ENCODE measurements at places on chromosomes 16 and 17.

- DNase-seq: no peak
These were observed 134.2 kb downstream of the ABCC1 start for GRCh38 chr16:16083421-16084156.

DNA sequence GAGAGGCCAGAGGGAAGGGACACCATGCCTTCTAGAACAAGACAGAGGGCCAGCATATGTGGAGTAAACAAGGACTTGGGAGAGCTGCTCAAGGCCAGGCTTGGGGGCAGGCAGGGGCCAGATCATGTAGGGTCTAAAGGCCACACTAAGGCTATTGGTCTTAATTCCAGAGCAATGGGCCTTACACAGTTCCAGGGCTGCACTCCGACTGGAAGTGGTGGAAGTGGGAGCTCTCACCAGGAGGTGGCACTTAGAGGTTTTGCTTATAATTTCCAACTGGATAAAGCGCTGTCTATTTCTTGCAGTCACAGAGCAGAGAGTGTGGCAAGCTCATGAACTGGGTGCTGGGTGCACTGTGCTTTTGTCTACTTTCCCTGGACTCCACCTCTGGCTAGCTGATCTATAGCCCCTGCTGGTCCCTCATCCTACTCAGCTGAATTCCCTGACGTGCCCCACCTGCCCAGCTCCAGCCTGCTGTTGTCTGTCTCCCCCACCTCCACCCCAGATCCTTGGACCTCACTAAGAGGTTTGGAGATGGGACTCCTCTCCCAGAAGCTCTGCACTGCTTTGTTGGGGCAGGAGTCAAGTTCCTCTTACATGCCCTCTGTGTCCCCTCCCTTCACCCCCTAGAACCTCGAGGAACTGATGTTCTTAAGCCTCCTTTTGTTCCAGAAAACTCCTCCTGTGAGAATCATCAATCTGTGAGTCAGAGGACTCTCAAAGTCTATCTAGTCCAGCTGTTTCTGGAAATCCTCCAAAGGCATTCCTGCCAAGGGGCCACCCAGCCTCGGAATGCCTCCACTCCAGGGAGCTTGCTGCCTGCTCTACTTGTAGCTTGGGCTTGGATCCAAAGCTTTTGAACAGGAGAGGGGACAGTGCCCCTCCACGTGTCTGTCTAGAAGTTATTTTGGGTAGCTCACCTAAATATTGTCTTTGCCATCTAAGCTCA, 48.1 kb upstream of the KSR1 start:
- no peak for DNase-seq

GRCh38 chr17:78133179-78133951, 2.8 kb downstream of the TMC8 start:
- DNase-seq: no peak

DNA sequence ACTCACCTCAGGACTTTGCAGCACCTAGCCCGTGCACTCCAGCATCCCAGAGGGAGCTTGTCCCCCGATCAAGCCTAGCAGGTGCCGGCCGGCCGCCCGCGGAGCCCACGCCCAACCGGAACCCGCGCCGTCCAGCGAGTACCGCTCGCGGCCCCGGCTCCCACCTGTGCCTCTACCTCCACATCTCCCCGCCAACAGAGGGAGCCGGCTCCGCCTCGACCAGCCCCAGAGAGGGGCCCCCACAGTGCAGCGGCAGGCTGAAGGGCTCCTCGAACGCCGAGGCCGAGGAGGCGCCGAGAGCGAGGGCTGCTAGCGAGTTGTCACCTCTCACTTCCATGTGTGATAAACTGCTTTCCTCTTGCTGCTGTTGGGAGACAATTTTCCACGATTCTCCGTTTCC, 41.1 kb upstream of the DHRS7B start:
- DNase-seq: no peak

DNA sequence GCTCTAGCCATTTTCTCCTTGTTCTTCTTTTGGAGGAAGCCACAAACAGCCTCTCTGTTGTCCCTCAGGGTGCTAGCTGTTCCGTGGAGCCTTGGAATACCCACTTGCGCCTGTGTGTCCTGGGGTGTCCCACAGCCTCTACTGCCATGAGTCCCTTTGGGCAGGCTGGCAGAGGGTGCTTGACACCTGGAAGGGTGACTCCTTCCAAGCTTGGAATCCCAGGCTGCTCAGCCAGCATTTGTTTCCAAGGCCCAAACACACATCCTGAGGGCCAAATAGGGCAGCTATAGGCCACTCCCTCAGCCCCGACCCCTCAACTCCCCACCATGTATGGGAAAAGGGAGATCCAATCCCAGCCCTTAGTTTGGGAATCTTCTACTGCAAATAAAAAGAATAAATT, 14.9 kb downstream of the ZNHIT3 start:
- DNase-seq: no peak

DNA sequence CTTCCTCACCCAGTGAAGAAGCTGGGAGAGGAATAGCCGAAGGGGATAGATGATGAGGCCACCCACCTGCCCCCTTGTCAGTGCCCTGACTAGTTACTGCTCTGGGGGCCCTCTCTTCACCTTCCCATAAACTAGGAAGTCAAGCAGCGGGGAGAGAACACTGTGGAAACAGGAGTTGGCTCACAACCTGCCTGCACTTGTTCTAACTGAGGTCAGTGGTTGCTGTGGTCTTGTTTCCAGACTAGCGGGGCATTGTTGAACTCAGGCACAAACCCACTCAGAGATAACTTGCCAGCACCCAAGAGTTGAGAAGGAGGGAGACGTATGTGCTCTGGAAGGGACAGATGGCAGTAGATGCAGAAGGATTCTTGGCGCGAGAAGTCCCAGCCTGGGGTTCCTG, 48.6 kb upstream of the DDX52 start:
- no peak for DNase-seq

DNA sequence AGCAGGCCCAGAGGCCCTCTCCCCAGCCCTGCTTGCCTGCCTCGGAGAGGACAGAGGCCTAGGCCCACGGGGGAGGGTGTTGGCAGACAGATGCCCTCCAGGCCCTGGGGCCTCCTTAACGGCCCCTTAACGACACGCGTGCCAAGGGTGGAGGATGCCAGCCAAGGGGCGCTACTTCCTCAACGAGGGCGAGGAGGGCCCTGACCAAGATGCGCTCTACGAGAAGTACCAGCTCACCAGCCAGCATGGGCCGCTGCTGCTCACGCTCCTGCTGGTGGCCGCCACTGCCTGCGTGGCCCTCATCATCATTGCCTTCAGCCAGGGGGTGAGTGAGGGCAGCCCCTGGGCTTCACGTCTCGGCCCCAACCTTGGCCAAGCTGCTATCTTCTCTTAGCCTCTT, 21.7 kb downstream of the ADCY7 start:
- DNase-seq: no peak

DNA sequence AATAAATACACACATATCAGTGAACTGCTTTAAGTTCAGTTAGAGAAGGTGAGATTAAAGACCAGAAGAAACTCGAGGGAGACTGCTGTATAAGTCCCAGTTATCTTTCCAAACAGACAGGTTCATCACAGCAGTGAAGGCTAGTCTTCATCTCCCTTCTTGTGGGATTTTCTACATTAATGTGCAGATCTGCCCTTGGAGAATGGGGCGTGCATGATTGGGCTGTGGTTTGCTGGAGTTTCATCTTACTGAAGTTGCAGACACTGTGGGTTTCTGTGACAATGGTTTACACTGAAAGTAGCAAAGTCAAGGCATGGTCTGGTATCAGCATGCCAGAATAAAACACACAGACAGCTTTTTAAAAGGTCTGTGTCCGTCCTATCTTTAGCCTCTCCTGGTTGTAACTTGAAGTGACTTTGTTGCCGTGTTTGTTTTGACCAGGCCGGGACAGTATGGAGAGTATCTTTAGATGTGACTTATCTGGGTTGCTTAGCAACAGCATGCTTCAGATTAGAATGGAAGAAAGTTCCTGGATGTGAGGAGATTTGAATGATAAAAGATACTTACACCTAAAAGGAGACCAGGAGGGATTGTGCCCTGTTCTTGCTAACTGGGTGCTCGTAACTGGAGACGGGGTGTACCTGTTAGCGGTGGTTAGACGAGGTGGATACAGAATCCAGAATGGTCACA, 16.1 kb downstream of the NAA60 start:
- DNase-seq: no peak

DNA sequence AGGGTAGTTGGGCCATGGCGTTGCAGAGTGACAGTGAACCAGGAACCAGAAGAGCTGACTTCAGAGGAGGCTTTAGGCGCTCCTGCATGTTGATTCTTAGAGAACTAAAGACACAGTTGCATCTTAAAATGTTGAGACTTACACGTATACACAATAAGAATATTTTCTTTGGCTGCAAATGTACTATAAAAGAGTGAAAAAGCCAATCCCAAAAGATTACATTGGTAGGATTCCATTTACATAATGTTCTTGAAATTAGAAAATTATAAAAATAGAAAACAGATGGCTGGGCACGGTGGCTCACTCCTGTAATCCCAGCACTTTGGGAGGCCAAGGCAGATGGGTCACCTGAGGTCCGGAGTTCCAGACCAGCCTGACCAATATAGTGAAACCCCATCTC, 738.8 kb downstream of the WWOX start:
- peak; percentile 26 for DNase-seq

DNA sequence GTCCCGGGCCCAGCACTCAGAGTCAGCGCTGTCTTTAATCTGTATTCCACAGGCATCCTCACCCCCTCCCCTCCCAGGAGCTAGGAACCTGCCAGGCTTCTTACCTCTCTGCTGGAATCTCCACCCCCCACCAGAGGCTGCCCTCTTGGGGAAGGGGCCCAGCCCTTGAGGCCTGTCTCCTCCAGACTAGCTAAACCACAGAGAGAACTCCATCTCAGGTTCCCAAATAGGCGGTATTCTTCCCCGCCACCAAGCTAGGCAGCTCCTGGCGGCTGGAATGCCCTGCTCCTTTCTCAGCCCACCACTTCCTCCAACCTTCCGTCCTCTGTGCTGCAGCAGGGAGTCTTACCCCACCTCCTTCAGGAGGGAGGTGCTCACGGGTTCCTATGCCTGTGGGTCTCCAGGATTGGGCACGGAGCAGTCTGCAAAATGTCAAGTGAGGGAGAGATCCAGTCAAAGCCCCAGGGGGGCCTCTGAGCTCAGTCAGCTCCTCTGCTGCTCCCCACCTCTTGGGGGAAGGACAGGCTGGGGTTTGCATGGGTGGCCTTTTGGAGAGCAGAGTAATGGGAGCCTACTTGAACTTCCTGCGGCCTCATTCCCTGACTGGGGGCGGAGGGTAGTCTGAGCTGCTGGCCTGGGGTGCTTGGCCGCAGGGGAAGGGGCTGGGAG, 55.7 kb downstream of the SREBF1 start:
- DNase-seq: no peak

DNA sequence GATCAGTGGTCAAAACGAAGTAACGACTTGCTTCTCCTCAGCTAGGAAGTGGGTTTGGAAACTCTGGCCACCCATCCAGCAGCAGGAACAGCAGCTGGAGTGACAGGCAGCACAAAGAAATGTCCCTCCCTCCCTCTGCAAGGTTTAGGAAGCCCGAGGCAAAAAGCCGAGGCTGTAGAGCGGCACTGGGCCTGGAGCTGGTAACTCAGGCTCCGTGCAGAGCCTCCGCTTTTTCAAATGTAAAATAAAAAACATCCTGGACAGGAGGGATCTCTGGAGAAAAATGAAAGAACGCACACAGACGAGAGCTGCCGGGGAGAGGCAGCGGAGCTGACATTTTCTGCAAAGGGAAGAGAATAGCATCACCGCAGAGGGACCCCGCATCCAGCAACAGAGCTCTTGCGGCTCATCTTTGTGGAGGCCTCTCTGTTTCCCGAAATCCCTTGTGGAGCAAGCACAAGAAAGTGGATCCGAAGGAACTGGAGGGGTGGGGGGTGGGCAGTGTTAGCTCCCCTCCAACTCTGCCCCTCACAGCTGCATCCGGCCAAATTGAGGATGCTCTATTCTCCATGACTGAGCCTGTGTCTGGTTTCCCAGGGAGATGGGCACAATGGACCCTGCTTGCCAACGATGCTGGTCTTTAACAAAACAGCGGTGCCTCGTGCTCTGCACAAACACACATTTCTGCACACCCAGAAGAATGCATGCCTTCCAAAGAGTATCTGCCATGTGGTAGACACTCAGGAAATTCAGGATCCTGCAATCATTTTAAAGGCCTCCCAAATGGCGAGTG, 335.5 kb upstream of the ZFHX3 start:
- peak; percentile 7 for DNase-seq

- no peak for DNase-seq
These were observed 26.8 kb downstream of the GAS7 start for GRCh38 chr17:10171581-10171981.

DNA sequence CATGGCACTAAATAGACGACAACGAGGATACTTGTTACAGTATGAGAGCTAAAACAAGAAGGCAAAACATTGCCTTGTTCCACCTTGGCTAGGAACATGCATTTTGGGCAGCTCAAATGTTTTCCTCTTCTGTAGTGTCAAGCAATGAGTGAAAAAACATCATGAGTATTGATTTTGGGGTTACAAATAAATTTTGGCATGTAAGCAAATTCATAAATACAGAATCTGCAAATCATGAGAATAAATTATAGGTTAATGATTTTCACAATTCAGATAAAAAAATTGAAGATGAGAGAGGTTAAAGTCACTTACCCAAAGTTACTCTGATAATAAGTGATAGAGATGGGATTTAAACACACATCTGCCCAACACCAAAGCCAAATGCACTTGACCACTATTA, 28.4 kb upstream of the NUFIP2 start:
- DNase-seq: no peak

GRCh38 chr16:64924086-64924485, 197.8 kb downstream of the CDH11 start:
- no peak for DNase-seq

DNA sequence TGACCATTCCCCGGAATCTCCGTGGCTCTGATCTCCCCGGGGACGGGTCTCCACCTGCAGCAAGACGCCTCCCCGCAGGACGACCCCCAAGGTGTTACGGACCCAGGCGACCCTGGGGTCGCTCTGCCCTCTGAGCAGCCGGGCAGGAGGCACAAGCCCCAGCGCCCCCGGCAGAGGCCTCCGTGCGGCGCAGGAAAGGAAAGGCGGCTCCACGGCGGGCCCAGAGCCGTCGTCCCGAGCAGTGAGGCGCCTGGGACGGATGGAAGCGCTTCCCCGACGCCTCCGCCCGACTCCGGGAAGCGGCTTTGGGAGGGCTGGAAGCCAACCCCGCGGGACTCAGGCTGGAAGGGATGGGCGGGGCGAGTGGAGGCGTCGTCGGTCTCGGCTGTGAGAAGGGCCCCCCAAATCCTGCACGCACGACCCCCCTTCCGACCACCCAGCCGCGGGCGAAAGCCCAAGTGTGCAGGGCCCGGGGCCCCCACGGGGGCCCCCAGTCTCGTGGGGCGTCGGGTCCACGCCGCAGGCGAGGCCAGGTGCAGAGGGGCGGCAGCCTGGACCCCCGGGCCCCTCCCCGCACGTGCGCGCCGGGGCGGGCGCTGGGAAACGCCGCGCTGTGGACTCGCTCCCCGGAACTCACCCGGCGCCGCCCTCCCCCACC, 32.7 kb upstream of the RPH3AL start:
- peak; percentile 75 for DNase-seq

- DNase-seq: no peak
These were observed 656 bp upstream of the FUS start for GRCh38 chr16:31179219-31179746.
